ENCODE measurements at places on chromosomes 16 and 17. TPM values are rescaled to one million over a fixed set of nuclear protein-coding genes. Genes with fewer than 3 reads are reported as not detected.

Gene P2RX5
- not detected for total RNA-seq

DNA sequence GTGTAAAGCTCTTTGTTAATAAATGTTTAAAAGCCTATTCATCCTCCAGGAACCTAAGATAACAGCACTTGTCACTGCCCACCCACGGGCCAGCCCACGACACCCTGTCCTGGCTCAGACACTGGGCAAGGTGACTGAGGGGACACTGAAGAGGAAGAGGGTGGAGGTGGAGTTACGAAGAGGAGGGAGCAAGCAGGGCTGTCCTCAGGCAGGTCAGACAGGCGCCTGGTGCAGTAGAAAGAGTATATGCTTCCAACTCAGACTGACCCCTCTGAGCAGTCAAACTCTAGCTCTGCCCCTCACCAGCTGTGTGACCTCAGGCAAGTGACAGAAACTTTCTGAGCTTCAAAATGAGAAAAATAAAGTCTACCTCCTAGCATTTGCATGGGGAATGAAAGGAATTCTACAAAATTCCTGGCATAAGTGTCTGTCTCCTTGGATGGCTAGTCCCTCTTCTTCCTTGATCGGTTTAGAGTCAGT lies 22.8 kb downstream of the TEX2 start:
- no peak for DNase-seq

Gene IRX5
- not detected for total RNA-seq

Gene RCVRN
- total RNA-seq: not detected

Gene CDC6
- total RNA-seq: 1.2 TPM

Gene CLCN7
- total RNA-seq: 108 TPM

GRCh38 chr17:66841328-66841727 lies 6.4 kb downstream of the CACNG5 start:
- DNase-seq: no peak
